Stimulated activated CD8-positive, alpha-beta memory T cell treated with anti-CD3 and anti-CD28 coated beads, Interleukin-7, amount 100 ng/mL, for 4 hours (primary cell): ENCODE measurements at places on chromosomes 12 and 14.

- no peak for DNase-seq
These were observed 1.1 kb downstream of the RHNO1 start for GRCh38 chr12:2877953-2878732.

GRCh38 chr12:101746196-101746595 is 6.9 kb upstream of the SYCP3 start:
- no peak for DNase-seq

DNA sequence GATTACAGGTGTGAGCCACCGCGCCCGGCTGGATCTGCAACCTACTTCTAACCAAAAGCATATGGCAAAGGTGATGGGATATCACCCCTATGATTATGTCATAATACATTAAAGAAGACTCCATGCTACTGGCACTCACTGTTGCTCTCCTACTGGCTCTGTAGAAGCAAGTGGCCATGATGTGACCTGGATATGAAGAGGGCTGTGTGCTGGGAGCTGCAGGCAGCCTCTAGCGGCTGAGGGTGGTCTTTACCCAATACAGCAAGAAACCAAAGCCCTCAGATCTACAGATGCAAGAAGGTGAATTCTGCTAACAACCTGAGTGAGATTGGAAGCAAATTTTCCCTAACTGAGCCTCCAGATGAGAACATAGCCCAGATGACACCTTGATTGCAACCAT is 34.2 kb upstream of the TRIM9 start:
- no peak for DNase-seq

GRCh38 chr12:1884651-1885050 is 33.8 kb downstream of the CACNA2D4 start:
- DNase-seq = no peak

DNA sequence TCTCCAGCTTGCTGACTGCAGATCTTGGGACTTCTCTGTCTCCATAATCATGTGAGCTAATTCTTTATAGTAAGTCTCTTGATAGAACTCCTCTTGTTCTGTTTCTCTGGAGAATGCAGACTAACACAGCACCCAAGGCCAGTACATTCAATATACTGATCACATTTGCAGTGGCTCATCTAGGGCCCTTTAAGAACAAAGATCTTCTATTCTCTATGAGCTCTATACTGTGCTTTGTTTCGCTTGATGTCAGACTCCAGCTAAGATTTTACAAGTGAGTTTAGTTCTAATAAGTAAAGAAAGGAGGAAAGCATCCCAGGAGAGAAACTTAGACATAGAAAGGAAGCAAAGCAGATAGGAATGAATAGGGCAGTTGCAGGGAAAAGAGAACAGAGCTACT is 69.3 kb upstream of the TMPO start:
- no peak for DNase-seq

DNA sequence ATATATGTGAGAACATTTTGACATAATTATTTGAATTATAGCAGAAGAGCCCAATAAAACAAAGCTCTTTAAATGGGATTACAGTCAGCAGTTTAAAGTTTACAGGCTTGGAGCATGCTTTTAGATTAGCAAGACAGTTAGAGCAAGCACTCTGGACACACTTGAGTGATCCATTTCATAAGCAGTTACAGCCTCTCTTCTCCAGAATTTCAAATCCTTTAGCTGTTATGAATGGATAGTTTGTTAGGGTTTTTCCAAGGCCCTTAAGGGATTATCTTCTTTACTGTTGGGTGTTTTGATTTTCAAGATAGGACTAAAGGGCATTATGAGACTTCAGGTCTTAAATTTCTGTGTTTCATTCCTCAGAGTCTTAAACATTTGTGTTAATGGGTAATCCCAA is 36.3 kb downstream of the BEST3 start:
- DNase-seq = no peak

GRCh38 chr14:53999061-53999488 is 42.5 kb upstream of the BMP4 start:
- no peak for DNase-seq

- no peak for DNase-seq
These were observed 55.4 kb downstream of the GRIP1 start for GRCh38 chr12:66623455-66623854.

DNA sequence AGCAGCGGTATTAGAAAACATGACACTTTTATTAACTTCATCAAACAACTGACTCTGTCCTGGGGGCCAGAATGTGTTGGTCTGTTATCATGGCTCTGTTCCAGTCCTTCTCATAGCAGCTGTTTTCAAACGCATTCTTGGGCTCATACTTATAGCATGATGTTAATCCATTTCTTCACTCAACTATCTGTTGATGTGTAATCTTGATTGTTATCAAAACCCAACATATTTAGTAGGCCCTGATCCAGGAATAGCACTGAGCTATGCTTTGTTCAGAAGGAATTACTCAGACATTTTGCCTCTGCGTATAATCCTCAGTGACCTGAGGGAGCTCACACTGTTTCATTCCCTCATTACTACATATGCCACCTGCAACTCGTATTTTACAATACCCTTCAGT is 315.9 kb downstream of the BMP4 start:
- no peak for DNase-seq

DNA sequence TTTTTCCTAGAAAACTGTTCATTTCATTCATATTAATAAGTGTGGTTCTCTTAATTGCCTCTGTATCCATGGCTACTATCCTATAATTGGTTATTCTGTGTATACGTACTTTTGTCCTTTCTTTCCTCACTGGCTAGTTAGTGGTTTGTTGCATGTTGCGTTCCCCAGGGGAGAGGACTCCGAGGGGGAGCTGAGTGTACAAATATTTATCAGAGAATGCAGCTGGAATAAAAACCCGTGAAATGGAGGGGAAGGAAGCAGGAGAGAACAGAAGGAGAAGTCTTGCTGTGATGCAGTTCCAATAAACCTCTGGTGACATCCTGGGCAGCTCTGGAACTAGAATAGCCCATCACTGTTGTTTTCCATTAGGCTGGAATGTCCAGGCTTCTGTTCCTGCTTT is 117.1 kb upstream of the RGS6 start:
- DNase-seq = no peak

GRCh38 chr12:26906704-26907103 is 31.1 kb downstream of the INTS13 start:
- DNase-seq = no peak

GRCh38 chr14:20486684-20487395 is 17.6 kb downstream of the PNP start:
- DNase-seq = no peak
